ENCODE measurements at places on chromosomes 3 and 15.

DNA sequence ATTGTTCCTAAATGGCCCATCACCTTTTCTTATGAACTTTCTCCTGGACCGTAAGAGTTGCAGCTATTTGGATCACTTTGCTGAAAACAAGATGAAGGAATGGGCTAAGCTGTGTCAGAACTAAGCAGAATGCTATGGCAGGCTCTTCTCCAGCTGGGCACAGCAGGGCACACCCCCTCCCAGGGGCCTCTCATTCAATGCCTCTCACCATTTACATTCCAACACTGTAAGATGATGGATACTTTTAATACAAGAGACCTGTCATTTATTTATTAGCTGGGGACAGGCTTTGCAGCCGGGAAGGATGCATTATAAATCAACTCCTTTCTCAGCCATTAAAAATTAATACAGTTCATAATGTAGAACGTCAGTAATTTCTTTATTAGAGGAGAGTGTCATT, 240.1 kb downstream of the NTRK3 start:
- no peak for DNase-seq

GRCh38 chr15:98727115-98728040, 79.0 kb downstream of the IGF1R start:
- no peak for DNase-seq

- DNase-seq = no peak
These were observed 52.7 kb downstream of the CHST2 start for GRCh38 chr3:143172062-143172794.

- no peak for DNase-seq
These were observed 149.9 kb upstream of the SLC2A2 start for GRCh38 chr3:171176244-171176933.

- no peak for DNase-seq
These were observed 143.0 kb downstream of the LPP start for GRCh38 chr3:188296761-188297612.

DNA sequence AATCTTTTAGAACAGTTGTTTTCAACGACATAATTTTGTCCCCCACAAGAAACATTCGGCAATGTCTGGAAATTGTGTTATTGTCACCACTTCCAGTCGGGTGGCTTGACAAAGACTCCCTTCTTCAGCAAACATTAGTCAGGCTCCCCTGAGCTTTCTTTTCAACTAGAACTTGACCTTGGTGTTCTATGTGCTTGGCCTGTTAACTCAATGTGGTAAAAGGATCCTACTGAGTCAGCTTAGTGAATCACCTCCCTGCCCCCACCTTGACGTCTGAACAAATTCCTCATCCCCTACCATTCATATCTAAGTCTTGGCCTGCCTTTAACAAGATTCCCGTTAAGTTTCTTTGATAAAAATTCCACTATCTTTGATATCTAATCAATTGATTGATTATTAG, 465.0 kb upstream of the ROBO1 start:
- no peak for DNase-seq

DNA sequence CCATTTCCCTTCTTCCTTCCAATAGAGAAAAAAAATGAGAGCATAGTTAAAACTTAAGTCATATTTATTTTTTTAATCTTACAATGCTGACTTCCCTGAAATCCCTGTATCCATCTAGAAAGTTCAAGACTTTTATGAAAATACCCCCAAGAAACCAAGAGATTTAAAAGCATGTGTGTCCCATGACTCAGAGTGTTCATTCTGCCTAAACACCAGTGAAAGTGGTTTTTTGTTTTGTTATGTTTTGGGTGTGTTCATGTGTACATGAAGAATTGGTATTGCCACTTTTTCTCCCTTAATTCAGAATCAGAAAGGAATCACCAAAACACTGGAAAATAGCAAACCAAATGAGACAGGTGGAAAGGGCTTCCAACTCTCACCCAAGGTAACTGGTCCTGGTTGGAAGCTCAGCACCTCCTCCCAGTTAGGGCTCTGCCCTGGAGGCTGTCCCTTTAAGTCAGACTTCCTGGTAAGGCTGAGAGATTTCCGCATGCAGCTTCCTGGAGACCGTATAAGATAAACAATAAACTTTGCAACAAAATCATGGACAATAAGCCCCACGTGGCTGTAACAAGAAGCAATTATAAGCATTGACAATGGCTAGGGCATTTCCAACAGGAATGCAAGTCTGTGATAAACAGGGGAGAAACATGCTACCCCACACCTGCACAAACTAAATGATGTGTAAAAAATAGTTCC, 121.9 kb upstream of the ARHGEF3 start:
- DNase-seq = no peak
